Suppressor macrophage treated with lipopolysaccharide for 4 hours (primary cell): ENCODE measurements at places on chromosomes 5 and 9.

- no peak for DNase-seq
Measured at GRCh38 chr5:147989239-147989638, 74.5 kb upstream of the SPINK5 start.

DNA sequence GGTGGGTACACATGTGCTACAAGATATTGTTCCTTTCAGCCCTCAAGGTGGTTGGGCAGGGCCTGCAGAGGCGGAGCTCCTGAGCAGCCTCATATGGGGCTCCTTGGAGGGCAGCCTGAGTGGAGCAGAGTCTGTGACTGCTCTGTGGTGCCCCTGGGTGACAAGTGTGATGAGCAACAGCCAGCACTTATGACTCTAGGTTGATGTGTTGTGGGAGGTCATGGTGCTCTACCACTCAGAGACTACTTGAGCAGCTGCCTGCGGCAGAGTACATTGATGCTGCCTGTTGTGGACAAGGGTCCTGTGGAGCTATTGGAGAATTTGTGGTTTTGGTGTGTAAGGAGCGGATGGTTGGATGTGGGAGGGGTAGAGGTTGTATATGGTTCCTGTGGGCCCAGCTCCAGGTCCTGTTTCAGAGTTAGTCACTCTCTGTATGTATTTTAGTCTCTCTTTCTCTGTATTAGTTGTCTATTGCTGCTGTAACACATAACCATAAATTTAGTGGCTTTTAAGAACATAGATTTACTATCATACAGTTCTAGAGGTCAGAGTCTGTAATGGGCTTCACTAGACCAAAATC lies 141.3 kb downstream of the SREK1 start:
- DNase-seq: no peak

DNA sequence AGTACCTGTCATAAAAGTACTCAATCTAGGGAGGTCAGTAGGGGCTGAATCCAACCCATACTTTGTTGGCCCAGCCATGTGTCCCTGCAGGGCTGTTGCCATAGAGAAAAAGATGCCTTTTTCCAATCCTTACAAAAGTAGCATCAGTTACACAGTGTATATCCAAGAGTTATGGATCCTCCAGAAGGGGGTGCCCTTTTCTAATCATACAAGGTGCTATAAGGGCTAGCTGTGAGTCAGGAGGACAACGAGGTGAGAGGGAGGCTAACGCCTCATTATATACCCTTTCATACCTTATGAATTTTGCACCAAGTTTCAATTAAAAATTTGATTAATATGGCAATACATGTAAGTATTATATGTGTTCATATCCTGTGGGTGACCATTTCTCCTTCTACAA lies 4.8 kb downstream of the KIAA0825 start:
- no peak for DNase-seq

GRCh38 chr9:115649991-115650472 lies 503.6 kb upstream of the PAPPA start:
- DNase-seq: no peak

DNA sequence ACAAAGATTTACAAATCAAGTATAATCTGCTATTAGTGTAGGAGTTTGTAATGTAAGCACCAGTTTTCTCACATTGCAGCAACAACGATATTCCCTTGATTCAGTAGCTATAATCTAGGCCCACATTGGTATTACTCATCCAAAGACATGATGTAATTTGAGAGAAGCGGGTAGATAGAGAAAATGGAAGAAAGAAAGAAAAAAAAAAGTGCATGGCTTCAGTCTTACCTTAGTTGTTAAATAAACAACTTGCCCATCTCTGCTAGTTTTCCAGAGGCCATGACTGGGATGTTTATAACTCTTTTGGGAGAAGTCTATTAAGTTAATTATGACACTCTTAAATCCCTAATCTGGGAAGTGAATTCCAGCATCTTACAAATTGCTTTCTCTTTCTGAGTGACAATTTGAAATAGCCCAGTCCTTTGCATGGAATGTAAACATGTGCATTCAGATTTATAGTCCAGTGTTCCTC lies 2.8 kb downstream of the MELK start:
- peak; percentile 54 for DNase-seq

DNA sequence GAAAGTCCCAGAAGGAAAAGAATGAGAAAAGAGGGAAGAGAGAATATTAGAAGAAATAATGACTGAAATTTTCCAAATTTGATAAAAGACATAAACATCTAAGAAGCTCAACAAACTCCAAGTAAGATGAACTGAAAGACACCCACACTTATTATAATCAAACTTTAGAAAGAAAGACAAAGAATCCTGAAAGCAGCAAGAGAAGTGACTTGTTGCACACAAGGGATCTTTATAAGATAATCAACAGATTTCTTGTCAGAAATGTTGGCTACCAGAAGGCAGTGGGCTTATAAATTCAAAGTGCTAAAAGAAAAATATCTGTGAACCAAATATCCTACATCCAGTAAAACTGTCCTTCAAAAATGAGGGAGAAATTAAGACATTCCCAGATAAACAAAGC lies 49.0 kb upstream of the FNIP1 start:
- no peak for DNase-seq

GRCh38 chr9:87013490-87013889 lies 66.2 kb upstream of the GAS1 start:
- no peak for DNase-seq

DNA sequence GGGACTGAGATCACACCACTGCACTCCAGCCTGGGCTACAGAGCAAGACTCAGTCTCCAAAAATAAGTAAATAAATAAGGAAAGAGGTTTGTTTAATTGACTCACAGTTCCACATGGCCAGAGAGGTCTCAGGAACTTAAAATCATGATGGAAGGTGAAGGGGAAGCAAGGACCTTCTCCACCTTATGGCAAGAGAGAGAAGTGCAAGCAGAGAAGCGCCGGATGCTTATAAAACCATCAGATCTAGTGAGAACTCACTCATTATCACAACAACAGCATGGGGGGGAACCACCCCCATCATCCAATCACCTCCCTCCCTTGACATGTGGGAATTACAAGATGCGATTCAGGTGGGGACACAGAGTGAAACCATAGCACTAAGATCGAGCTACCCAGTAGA lies 22.8 kb upstream of the RGMB start:
- DNase-seq: no peak

DNA sequence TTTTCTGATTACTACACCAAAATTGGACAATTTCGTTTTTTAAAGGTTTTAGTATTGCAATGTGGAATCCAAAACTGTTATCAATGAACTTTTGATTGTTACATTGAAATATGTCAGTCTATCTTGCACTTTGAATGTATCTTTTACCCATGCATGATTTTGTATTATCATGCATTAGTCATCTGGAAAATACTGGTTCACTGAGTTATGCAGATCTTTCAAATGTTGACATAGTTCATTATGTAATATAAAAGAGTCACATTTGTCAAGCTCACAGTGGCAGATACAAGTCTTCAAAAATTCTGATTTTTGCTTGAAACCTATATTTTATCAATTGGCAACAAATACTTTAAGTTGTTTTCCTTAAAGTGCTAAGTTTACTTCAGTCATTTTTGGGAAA lies 85.2 kb downstream of the NR3C1 start:
- DNase-seq: peak; percentile 39

DNA sequence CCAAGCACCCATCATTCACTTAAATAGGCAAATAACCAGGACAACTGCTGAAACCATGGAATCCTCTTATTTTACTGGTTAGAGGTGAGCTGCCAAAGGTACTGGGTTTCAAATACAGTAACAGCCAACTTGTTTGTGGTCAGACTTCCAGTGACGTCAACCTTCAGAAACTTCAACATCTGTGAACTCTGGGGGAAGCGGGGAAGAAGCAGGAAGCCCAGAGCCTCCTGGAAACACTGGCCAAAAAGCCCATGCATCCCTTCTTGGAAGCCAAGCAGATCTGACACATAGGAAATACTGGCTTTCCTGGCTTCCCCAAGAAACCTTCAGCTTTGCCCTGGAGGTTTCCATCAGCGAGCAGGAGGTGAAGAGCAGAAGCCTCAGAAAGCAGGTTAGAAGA lies 4.9 kb upstream of the FRRS1L start:
- DNase-seq: no peak

- peak; percentile 23 for DNase-seq
Measured at GRCh38 chr5:65062469-65063083, 293.8 kb downstream of the CWC27 start.

DNA sequence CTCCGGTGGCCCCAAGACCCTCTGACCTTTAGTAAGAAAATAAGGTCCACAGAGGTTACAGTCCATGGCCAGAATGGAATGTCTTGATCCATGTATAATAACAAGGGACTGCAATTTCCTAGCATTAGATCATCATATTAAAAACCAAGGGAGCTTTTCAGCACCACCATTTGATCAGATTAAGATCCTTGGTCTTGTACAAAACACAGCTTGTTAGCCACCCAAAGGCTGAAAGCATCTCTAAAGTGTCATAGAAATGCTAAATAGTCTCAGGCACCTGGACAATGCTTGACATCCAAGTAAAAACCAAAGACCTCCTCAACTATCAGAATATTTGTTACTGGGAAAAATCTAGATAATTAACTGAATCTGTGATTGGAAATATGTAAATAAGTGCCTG lies 50.3 kb upstream of the VPS13A start:
- no peak for DNase-seq
